ENCODE measurements at places on chromosomes 7 and 10.

GRCh38 chr7:50735333-50735732 is 47.4 kb downstream of the GRB10 start:
- no peak for DNase-seq

- DNase-seq: peak; percentile 39
Measured at GRCh38 chr7:100604976-100605911, 3.1 kb downstream of the PCOLCE start.

- no peak for DNase-seq
Measured at GRCh38 chr10:29546773-29547313, 87.9 kb downstream of the SVIL start.

DNA sequence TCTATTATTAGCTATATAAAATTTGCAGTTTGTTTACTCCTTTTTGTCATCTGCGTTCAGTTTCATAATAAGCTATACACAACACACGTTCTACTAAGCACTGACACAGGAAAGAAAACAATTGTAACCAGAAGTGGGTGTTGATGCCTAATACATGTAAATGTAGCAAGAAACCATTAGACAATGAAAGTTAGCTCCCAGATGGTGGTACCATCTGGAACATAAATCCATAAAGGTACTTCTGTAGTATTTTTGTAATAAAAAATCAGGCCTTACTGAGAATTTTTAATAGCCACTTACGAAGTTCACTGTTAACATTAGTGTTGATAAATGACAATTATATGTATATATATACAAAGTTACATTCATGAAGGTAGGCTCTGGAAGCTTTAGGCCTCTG is 194.7 kb downstream of the KCND2 start:
- no peak for DNase-seq

GRCh38 chr10:110192552-110192951 is 14.9 kb upstream of the MXI1 start:
- DNase-seq: no peak

- no peak for DNase-seq
Measured at GRCh38 chr10:17409170-17409733, 45.1 kb downstream of the ST8SIA6 start.

DNA sequence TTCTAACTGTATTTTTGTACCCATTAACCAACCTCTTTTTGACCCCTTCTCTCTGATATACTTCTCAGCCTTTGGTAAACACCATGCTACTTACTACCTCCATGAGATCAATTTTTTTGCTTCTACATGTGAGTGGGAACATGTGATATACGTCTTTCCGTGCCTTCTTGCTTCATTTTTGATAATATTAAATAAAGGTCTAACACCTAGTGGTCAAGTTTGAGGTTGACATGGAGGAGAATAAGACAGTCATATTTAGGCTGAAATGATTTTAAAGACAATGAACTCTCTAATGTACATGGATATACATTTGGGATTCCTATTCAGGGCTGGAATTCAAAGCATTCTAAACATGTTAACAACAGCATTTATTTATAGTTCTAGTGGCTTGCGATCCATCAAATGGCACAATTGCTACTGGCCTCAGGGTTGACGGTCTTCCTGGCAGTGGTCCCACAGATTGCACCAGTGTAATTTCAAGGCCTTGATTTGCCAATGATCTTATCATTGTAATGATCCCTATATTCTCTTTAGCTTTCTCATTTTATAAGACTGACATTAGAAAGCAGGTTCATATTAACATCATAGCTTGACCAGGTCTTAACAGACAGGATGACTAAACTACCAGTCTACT is 315.9 kb upstream of the ETV1 start:
- no peak for DNase-seq

- no peak for DNase-seq
Measured at GRCh38 chr7:136652635-136653370, 215.6 kb upstream of the CHRM2 start.

DNA sequence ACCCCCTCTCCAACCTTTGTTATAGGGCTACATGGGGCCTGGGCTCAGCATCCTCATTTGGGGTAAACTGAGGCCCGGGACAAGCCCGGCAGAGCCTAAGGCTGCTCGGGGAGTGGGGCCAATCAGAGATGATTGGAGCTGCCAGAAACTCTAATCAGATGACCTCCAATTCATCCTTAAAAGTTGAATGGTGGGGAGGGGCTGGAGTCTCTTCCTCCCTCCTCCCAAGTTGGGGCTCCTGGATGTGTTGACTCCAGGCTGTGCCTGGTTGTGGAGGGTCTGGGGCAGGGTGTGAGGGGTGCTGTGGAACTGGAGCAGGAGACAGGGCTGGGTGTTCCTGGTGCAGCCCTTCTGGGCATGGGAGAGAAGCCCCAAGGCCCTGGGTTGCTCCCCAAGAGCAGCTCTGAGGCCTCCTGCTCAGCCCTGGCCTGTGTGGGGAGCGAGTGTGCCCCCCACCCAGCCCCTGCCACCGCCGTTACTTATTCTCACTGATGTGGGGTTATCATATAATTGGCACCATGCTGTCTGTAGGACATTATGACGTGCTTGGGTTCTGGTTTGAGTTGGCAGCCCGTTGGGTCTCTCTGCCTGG is 2.2 kb downstream of the BHLHA15 start:
- DNase-seq: no peak

DNA sequence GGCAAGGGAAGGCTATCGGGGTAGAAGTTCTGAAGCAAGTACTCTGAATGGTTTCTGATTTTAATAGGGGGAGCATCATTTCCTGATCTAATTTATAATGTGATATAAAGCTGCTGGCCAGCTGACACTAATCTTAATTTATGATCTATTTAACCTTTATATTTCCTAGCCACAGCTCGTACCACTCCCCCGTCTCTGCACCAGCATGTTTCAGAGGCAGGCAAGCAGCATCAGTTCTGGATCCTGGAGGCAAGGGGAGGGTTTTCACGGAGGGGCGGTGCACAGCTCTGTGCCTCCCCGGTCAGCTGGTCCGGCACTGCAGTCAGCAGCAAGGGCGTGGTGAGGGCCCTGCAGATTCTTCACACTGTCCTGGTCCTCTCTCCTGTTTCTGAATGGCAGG is 30.0 kb downstream of the MGMT start:
- no peak for DNase-seq

DNA sequence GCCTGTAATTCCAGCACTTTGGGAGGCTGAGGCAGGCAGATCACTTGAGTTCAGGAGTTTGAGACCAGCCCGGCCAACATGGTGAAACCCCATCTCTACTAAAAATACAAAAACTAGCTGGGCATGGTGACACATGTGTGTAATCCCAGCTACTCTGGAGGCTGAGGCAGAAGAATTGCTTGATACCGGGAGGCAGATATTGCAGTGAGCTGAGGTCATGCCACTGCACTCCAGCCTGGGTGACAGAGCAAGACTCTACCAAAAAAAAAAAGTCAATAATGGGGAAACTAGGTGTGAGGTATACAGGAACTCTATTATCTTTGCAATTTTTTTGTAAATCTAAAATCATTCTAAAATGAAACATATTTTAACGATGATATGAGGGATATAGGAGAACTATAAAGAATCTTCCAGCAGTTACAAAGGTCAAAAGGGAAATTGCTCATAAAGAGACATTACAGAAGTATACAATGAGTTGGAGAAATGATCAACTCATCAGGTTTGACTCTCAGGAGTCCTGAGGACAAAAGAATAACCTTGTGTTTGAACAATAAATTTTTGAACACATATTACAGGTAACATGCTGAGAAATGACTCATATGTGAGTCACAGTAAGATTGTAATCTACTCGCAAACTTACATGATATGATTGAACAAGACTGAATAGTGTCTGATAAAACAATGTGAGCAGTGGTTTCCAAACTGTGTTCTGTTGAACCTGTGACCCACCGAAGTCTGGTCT is 272.6 kb downstream of the FGFR2 start:
- no peak for DNase-seq

DNA sequence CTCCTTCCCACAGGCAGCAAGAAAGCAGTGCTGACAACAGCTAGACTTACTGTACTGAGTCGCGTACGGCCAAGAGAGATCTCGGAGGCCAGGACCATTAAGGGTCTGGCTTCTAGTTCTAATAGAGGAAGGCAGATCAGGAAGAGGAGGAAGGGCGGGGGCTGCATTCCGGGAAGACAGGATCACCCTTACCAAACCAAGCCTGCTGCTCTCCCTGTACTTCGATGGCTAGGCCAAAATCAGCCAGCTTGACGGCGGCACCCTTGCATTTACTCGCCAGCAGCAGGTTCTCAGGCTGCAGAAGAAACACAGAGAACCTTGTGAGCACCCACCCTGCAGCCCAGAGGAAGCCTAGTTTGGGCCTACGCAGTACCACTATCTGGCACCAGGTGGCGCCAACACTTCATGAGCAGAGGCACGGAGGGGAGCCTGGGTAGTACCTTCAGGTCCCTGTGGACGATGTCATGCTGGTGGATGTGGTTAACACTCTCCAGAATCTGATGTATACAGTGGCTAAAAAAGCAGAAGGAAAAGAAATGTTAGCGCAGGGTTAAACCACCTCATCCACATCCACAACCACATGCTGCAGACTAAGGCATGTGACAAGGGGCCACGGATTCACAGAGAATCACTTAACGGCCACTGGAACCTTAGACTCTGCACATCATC is 25.4 kb downstream of the CAMK2G start:
- peak; percentile 84 for DNase-seq

GRCh38 chr10:113337142-113337541 is 215.7 kb upstream of the HABP2 start:
- DNase-seq: no peak

All from right hindlimb (tissue), 1 donor.